Stimulated activated CD4-positive, alpha-beta T cell treated with anti-CD3 and anti-CD28 coated beads, Interleukin-1b, Interleukin-23, amount 100 ng/mL, for 1 hour (primary cell): ENCODE measurements at places on chromosomes 1 and 21.
A peak's percentile ranks its signal among the peaks of the same experiment; 100 is the strongest.

DNA sequence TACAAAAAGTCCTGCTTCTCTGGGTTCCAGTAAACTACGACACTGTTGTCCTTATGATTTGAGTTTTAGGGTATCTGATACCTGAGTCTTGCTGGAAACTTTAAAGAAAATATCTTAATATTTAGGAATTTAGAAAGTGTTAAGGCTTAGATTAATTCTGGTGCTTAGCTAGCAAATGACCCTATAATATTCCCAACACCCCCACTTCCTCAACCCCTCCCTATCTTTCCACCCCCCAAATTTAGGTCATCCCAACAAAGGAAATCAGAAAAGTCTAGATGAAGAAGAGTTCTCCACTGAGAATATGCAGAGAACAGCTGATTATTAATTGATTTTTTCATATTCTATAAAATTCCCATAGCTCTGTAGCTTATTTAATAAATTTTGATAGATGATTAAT lies 11.7 kb downstream of the STX12 start:
- DNase-seq: no peak

DNA sequence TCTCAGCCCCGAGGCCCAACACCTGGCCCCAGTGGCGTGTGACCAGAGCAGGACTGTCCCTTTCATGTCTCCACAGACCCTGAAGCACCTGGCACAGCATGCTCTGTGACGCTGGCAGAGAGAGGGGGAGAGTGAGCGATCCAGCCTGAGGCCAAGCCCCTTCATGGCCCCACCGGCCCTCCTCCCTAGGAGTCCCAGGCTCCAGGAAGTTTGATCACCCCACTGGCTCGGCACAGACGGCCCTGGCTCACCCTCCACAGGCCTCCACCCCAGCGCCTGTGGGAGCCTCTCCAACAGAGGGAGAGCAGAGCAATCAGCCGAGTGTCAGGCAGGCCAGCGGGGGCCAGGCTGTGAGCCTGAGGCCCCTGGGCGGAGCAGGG lies 11.0 kb downstream of the SH3BGRL3 start:
- no peak for DNase-seq

DNA sequence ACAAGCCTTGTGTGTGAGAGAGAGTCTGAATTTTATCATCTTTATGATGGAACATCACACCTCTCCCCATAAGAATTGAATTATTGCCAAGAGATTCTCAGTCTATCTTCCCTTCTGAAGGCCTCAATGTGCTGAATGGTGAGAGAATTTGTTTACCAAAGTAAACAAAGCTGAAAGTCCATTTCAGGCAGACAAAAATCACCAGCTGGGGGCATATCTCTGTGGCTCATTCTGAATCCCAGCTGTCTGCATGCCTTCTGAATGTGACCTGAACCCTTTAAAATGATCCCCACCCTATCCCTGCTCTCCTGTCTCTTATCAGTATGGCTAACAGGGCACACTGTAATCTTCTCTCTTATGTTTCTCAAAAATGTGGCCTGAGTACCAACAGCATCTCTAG lies 99.1 kb upstream of the CAMK1G start:
- no peak for DNase-seq

DNA sequence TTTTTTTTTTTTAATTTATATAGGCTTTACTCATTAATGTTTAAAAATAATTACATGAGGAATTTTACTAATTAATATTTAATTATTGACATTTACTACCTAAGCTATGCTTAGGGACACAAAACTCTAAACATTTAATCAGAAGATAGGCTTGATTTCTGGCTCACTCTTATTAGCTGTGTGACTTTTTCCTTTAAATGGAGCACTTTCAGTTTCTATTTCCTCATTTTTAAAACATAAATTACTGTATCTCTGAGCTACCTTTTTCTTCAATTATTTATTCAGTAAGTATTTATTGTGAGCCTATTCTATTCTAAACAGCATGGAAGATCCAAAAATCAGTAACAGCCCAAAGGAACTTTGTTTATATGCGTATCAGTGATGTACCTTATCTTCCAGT lies 40.5 kb downstream of the MAP3K7CL start:
- no peak for DNase-seq

GRCh38 chr1:5576673-5577065 lies 415.6 kb downstream of the NPHP4 start:
- DNase-seq: no peak

- DNase-seq: no peak
These were observed 345.4 kb upstream of the NCAM2 start for GRCh38 chr21:20652846-20653245.

- no peak for DNase-seq
These were observed 27.1 kb upstream of the C1orf198 start for GRCh38 chr1:230895452-230895851.

DNA sequence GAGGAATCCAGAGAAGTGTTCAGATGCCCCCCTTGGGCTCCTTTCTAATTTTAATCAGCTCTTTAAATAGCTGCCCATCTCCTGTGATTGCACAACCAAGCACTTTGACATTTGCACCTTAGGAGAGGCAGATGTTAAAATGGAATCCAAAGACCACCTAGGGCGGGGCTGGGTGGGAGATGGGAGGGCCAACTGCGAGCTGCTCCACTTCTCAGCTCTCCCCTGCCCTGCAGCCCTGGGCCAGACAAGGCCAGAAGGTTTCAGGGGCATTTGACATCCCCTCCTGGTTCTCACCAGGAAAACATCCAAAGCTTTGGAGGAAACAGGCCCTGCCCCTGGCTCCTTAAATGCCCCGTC lies 106.9 kb downstream of the DHRS3 start:
- DNase-seq: no peak

- DNase-seq: no peak
These were observed 73.8 kb downstream of the RPE65 start for GRCh38 chr1:68375919-68376318.

DNA sequence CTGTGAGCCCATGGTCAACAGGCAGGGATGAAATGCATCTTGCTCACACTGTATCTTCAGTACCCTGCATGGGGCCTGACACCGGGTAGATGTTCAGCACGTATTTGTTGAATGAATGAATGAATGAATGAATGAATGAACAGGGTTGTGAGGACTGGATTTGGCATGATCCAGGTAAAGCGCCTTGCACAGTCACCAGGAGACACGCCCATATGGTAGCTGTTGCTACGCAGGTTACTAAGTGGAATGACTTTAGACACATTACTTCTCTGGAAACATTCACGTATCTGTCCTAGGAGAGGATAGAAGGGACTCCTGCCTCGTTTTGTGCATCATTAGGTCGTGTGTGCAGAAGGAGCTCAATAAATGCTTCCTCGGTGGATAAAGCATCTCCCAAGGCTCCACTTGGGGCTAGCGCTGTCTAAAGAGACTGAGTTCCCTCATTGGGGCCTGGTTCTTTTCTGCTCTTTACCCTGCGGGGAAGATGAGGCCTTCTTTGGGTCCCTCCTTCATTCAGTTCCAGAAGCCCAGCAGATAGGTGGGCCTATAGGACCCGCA lies 54.2 kb downstream of the NDUFS5 start:
- DNase-seq: no peak

DNA sequence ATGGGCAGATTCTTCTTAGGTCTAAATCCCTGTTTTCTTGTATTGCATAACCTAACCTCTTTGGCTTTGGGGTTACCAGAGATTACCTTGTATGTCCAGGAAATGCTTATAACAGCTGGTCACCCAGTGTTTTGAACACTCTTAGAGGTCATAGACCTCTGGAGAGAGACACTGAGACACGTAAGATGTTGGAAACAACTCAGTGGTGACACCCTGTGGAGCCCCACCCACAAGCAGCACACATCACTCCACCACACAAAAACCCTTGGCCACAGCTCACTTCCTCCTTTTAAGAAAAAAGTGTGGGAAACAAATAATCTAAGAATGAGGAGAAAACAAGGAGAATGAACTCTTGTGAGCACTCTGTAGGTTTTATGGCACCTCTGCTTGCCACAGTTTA lies 26.3 kb upstream of the CYP4B1 start:
- DNase-seq: no peak

DNA sequence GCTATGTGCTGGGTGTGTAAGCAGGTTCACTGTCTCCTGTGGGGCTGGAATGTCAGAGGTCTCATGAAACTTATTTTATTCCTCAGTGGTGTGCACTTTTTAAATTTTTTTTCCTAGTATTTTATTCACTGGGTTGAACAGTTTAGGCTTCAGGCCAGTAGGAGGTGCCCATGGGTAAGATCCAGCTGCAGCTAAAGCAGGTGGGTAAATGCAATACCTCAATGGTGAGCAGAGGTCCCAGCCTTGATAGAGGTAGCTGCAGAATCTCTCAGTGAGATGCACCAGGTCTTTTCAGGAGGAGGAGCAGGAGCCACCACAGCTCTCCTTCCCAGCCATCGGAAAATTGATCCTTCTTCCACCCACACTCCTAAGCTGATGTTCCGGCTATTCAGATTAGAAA lies 12.6 kb upstream of the OR6N2 start:
- peak; percentile 17 for DNase-seq

- DNase-seq: no peak
These were observed 629 bp downstream of the PGD start for GRCh38 chr1:10399444-10399941.

- DNase-seq: no peak
These were observed 17.4 kb upstream of the FAM89A start for GRCh38 chr1:231057410-231057809.

GRCh38 chr1:160114085-160114484 lies 1.5 kb upstream of the ATP1A2 start:
- DNase-seq: no peak

DNA sequence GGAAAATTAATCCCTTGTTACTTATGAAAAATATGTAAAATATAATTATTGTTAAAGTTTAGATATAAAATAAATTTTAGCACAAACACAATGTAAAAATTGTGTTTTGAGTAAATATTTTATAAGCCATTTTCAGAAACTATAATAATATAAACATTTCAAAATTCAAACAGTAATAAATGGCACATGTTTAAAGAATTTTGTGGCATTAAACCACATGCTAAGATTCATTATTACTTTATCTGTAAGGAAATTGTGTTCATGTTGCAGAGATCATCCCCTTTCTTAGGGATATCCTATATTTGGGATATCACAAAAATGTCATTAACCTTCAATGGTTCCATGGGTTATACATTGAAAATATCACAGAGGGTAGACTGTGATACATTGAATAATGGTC lies 1044.3 kb downstream of the AMY1C start:
- no peak for DNase-seq

DNA sequence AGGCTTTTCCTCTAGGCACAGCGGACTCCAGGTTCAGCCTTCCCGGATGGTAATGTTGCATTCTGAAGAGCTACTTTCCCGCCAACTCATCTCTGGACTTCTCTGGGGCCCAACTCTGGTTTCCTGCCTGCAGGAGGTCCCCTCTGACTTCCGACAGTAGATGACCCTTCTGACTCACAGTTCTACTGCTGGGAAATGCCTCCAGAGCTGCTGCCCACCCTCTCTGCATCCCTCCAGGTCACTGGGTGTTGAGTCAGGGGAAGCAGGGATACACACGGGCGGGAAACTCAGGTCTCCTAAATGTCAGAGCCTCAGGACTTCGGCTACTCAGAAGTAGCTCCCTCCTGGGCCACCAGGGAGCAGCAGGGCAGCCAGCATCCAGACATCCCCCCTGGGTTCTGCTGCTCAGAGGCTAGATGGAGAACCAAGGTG lies 2.1 kb upstream of the KIF21B start:
- no peak for DNase-seq

DNA sequence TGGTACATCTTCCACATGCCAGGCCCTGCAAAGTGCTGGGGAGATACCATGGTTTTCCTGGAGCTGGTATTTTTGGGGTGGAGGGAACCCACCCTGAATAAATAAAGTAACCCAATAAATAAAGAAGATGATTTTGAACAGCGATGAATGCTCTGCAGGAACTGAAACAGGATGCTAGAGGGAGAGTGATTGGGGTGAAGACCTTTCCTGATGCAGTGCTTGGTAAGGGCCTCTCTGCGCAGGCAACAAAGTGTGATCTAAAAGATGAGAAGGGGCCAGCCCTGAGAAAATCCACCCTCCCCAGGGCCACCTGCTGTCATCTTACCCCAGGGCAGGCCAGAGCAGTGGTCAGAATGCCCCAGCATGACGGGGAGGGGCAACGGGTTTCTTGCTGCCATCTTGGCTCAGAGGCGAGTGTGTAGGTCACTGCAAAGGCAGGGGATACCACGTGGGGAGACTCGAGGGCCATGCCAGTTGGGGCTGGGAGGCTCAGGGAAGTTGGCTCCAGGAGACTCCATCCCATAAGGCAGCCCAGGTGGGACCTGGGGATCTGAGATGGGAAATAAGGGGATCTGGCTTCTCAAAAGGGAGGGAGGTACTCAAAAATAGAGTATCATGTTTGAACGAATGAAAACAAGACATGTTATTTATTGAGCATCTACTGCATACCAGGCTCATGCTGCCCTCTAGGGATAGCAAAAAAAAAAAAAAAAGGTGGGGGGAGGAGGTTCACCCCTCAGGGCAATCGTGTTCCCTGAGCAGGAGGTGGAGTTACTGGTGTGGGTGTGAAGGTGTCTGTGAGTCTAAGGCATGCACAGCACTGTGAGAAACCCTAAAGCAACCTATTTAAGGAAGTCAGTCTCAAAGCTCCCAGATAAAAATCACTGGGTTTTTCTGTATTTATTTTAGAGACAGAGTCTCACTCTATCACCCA lies 2.8 kb downstream of the SRARP start:
- no peak for DNase-seq

- no peak for DNase-seq
These were observed 92.5 kb upstream of the KRTAP19-8 start for GRCh38 chr21:31130821-31131220.

DNA sequence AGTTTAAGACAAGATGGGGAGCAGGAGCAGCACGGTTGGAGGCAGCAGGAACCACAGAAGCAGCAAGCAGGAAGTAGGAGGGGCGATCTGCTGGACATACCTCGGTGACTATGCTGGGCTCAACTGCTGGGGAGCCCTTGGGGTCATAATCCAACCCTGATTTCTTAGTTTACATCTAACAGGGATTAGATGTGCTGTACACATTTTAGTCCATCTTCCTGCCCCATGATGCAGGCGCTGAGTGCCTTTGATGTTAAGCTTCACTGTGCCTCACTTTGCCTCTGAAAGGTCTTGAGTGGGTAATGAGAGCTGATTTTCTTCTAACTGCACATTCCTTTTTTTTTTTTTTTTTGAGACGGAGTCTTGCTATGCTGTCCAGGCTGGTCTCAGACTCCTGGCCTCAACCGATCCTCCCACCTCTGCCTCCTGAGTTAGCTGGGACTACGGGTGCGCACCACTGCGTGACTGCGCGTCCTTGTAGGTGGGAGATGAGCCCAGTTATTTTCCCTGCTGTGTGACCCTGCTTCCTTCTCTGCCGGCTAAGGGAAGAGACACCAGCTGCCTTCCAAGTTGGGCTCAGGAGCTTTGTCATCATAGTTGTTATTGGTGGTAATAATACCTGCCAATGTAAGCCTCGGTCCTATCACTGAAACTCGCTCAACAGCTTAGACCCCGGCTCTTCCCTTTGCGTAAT lies 1.1 kb upstream of the RCAN3 start:
- DNase-seq: no peak

DNA sequence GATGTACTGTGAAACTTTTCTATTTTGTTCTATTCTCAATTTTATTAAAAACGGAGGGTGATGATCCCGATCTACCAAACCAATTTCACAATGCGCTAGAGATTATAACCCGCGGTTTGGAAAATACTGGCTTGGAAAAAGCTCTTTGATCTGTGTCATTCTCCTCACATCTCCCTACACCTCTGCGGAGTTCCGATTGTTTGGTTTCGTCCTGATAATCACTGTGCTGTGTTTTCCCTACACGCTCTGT lies 536 bp upstream of the ABCD3 start:
- DNase-seq: no peak

- DNase-seq: no peak
These were observed 300.8 kb upstream of the PROX1 start for GRCh38 chr1:213686983-213687382.

- DNase-seq: no peak
These were observed 63.3 kb downstream of the ERG start for GRCh38 chr21:38434913-38435533.
